Neural progenitor cell (in vitro differentiated cells): ENCODE measurements at places on chromosomes 3 and 15. TPM values are rescaled to one million over a fixed set of nuclear protein-coding genes. Genes with fewer than 3 reads are reported as not detected.

CA12 gene
- 0.45 and 0.81 TPM in 2 replicates for total RNA-seq

BMF gene
- total RNA-seq: 8.0 and 12.1 TPM in 2 replicates

LYZL4 gene
- total RNA-seq: not detected in 2 replicates

EOMES gene
- not detected in 2 replicates for total RNA-seq

CDCP1 gene
- 0.12 and 0.24 TPM in 2 replicates for total RNA-seq

CLEC3B gene
- not detected in 2 replicates for total RNA-seq

DNA sequence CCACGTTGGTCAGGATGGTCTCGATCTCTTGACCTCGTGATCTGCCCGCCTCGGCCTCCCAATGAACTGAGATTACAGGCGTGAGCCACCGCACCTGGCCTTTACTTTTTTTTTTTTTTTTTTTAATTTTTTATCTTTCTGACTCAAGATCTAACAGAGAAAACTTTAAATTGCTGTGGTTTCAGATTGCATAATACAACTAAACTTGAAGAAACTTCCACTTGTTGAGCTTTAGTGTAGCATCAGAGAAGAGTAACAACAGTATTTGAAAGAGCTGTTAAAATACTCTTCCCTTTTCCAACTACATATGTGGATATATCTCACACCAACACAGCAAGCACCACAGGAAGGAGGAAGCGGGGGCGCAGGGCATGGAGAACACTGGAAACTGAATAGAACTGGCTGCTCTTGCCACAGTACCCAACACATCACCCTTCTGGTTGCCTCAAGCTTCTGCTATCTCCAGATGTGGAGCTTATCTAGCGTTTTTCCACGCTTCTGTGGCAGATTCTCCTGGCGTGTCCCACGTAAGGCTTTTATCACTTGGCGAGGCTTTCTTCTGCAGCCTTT is 45.4 kb downstream of the MAP6D1 start:
- H3K27me3 ChIP-seq: no peaks in the 10 kb centered on the region
- no peak overlapping the region for H3K27ac ChIP-seq
- no peak for DNase-seq
- no peaks in the 10 kb centered on the region for H3K4me1 ChIP-seq

- no peaks in the 10 kb centered on the region for H3K36me3 ChIP-seq
- no peaks in the 10 kb centered on the region for H3K4me1 ChIP-seq
- no peak for DNase-seq
- no peak overlapping the region for H3K27ac ChIP-seq
- H3K27me3 ChIP-seq: no peaks in the 10 kb centered on the region
These were observed 109.7 kb downstream of the P2RY1 start for GRCh38 chr3:152944671-152945070.

DNA sequence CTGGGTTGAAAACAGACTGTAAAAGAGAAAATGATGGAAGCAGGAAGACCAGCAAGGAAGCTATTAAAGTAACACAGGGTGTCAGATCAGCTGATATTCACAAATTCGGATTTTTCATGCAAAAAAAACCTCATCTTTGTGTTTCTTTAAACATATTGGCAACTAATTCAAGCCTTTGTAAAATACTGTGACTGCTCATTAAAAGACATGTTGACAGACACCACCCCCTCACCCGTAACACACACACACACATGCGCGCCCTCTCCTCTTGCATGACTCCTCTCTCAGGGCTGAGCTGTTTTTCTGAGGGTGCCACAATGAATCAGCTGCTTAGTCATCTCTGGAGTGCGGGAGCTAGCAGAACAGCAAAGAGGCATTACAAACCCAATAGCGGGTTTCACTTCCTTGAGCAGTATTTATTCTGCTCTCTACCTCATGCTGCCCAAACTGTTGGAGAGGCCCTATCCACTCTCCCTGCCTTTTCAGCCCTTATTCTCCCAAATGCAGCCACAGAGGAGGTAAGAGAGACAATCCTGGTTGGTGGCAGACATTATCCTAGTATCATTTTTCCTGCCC is 35.8 kb upstream of the CCDC80 start:
- no peaks in the 10 kb centered on the region for H3K27me3 ChIP-seq
- no peaks in the 10 kb centered on the region for H3K4me1 ChIP-seq
- no peak overlapping the region for H3K27ac ChIP-seq
- H3K4me3 ChIP-seq: no peak overlapping the region
- H3K36me3 ChIP-seq: no peaks in the 10 kb centered on the region

GRCh38 chr3:134464064-134464688 is 21.6 kb downstream of the ANAPC13 start:
- DNase-seq: peak; percentile 92
- H3K36me3 ChIP-seq: no peaks in the 10 kb centered on the region
- no peak overlapping the region for H3K4me3 ChIP-seq
- H3K4me1 ChIP-seq: peaks cover 30% of the 10 kb centered on the region
- H3K27ac ChIP-seq: peak overlapping the region; percentile 92
- no peaks in the 10 kb centered on the region for H3K27me3 ChIP-seq

DNA sequence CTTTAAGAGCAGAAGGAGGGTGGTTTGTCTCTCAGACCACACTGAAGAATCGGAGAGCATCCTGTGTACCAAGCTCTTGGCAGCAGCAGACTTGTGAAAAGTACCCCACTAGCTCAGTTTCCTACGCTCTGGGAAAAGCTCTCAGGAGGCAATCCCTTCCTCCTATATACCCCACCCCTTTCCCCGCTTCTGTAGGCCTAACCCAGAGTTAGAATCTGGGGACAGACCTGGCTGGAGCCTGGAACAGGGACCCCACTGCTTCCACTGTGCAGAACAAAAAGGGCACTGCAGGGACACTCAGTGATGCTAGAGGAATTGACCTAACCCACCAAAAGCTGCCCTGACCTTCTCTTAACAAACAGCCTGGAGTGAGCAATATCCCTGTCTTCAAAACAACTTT is 70.0 kb upstream of the CCDC39 start:
- peaks cover 56% of the 10 kb centered on the region for H3K4me1 ChIP-seq
- H3K27me3 ChIP-seq: no peaks in the 10 kb centered on the region
- H3K4me3 ChIP-seq: no peak overlapping the region

GRCh38 chr3:61805510-61806080 is 244.2 kb downstream of the PTPRG start:
- H3K4me1 ChIP-seq: peaks cover 51% of the 10 kb centered on the region
- H3K4me3 ChIP-seq: no peak overlapping the region
- no peak overlapping the region for H3K27ac ChIP-seq

DNA sequence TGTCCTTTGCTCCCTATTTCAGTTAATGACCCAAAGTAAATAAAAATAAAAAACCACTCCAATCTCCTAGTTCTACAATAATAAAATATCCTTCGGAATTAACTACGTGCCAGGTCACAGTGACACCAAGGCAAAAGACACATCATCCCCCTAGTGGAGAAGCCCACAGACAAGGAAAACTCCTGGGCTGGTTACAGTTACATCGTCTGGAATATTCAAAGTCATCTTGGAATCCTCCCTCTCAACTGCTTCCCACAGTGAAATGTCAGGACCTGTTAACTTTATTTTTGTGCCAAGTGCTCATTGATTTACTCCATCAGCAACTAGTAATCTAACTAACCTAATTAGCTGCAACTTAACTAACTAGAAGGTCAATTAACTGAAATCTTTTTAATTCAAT is 349.3 kb downstream of the MAGI1 start:
- no peaks in the 10 kb centered on the region for H3K36me3 ChIP-seq
- H3K4me3 ChIP-seq: no peak overlapping the region
- DNase-seq: no peak
- no peaks in the 10 kb centered on the region for H3K4me1 ChIP-seq
- no peak overlapping the region for H3K27ac ChIP-seq

DNA sequence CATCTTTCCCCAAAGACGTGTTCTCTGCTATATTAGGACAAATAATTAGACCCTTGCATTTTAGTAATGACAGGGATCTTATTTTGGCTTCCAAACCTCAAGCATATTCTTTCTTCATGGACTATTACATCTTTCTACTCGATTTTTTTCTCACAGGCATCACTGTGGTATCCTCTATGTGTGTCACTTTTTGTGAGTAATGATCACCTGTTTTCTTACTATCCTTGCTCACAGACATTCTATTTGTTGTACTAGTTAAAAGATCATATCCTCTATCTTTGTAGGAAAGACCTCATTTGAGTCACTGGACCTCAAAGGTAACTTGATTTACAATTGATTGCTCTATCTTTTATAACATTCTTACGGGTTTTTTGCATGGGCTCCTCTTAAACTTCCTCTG is 6.8 kb downstream of the C3orf80 start:
- no peak for DNase-seq
- H3K27ac ChIP-seq: no peak overlapping the region
- peaks cover under 1% of the 10 kb centered on the region for H3K4me1 ChIP-seq
- no peak overlapping the region for H3K4me3 ChIP-seq
- H3K36me3 ChIP-seq: no peaks in the 10 kb centered on the region

GRCh38 chr3:28504976-28505375 is 156.4 kb upstream of the AZI2 start:
- H3K27ac ChIP-seq: no peak overlapping the region
- no peaks in the 10 kb centered on the region for H3K27me3 ChIP-seq
- H3K4me3 ChIP-seq: no peak overlapping the region

DNA sequence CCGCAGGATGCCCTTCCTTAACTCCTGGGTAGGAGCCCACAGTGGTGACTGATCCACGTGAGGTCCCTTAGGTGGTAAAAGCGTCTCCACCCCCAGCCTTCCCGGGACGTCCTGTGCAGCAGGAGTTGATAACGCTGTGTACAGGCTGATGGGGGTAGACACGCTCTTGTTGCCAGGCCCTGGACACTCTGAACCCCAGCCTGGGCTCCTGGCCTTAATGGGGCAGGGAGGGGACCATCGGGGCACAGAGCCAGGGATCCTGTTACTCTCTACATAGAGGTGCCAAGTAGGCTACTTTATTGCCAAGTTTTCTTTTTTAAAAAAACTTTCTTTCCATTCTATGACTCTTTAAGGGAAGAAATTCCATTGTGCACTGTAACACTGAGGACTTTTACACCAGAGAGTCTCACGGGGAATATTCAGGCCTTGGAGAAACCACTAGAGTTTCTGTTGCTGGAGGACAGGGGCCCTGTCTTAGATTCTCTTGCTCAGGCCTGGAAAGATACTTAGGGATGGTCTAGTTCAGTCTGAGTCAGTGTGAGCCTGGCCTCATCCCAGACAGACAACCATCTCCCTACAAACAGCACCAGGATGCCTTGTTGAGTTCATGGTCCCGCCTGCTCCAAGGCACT is 104.3 kb upstream of the RNU6-1 start:
- H3K36me3 ChIP-seq: no peaks in the 10 kb centered on the region
- H3K27me3 ChIP-seq: no peaks in the 10 kb centered on the region
- no peak overlapping the region for H3K27ac ChIP-seq
- no peak for DNase-seq
- H3K4me3 ChIP-seq: no peak overlapping the region
